Placental epithelial cell (primary cell): ENCODE measurements at places on chromosomes 7 and 10. TPM values are rescaled to one million over a fixed set of nuclear protein-coding genes. Genes with fewer than 3 reads are reported as not detected.

The LIPN gene
- not detected in 2 replicates for total RNA-seq

The FBXL13 gene
- 3.9 and 8.2 TPM in 2 replicates for total RNA-seq

The AOC1 gene
- total RNA-seq, result not detected in 2 replicates

The PRPS1L1 gene
- not detected in 2 replicates for total RNA-seq

The LRRD1 gene
- under 0.01 and 0.11 TPM in 2 replicates for total RNA-seq

The GUSB gene
- total RNA-seq, result 21.1 and 28.3 TPM in 2 replicates

The CH25H gene
- not detected in 2 replicates for total RNA-seq

The TMEM213 gene
- total RNA-seq, result not detected in 2 replicates

The BLOC1S2 gene
- 32.2 and 52.2 TPM in 2 replicates for total RNA-seq

The ABCB4 gene
- not detected in 2 replicates for total RNA-seq

The SUN3 gene
- 0.11 TPM in 1 of 2 replicates, not detected in the other for total RNA-seq

The MLXIPL gene
- not detected in 2 replicates for total RNA-seq

The ASB4 gene
- under 0.01 and 0.65 TPM in 2 replicates for total RNA-seq

The ASAH2 gene
- 0.39 and 0.54 TPM in 2 replicates for total RNA-seq

The ALOX5 gene
- total RNA-seq, result under 0.01 TPM in 1 of 2 replicates, not detected in the other

The MYL7 gene
- 3.6 TPM in 1 of 2 replicates, not detected in the other for total RNA-seq

The MPP7 gene
- total RNA-seq, result 2.0 and 6.3 TPM in 2 replicates

The MGAM2 gene
- total RNA-seq, result under 0.01 TPM in 1 of 2 replicates, not detected in the other

The DNAJC30 gene
- total RNA-seq, result 3.5 and 3.6 TPM in 2 replicates

The LRRN3 gene
- total RNA-seq, result 0.11 and 0.39 TPM in 2 replicates

The INHBA gene
- total RNA-seq, result 1.6 and 11.6 TPM in 2 replicates
